ENCODE measurements at places on chromosomes 5 and 9.
A peak's percentile ranks its signal among the peaks of the same experiment; 100 is the strongest.

GRCh38 chr5:968881-969280 lies 39.7 kb upstream of the NKD2 start:
- DNase-seq: no peak

- no peak for DNase-seq
Observed at GRCh38 chr5:31333475-31333874, 140.0 kb downstream of the CDH6 start.

DNA sequence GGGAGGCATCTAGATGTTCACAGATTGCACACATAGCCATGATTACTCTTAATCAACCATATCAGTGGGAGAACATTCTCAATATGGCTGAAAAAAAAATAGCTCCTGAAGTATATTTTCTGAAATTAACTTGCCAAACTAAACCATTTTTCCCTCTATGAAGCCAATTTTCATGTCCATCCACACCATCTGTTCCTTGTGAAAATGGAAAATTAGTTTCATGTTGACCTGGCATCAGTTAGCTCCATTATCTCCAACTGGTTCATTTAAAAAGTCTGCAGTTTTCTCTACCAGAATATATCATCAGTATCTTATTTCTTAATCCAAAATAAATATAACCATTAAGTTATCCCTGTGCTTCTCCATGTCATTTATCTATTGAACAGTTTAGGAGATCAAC lies 138.8 kb upstream of the CDH10 start:
- no peak for DNase-seq

DNA sequence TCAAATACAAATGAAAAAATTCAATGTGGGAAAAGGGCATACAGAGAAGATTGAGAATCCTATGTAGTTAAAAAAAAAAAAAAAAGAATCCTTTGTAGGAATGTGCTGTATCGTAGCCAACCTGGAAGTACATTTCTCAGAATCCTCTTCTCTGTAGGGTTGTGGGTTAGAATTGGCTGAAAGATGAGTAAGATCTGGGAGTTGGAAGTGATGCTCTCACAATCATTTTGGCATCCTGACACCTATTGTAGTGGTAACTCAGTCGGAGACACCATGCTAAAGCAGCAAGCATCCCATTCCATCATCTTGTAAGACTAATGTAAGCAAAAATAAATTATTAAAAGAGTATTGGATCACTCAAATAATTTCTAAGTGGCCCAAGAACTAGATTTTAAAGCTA lies 30.6 kb downstream of the MRPL22 start:
- DNase-seq: no peak

DNA sequence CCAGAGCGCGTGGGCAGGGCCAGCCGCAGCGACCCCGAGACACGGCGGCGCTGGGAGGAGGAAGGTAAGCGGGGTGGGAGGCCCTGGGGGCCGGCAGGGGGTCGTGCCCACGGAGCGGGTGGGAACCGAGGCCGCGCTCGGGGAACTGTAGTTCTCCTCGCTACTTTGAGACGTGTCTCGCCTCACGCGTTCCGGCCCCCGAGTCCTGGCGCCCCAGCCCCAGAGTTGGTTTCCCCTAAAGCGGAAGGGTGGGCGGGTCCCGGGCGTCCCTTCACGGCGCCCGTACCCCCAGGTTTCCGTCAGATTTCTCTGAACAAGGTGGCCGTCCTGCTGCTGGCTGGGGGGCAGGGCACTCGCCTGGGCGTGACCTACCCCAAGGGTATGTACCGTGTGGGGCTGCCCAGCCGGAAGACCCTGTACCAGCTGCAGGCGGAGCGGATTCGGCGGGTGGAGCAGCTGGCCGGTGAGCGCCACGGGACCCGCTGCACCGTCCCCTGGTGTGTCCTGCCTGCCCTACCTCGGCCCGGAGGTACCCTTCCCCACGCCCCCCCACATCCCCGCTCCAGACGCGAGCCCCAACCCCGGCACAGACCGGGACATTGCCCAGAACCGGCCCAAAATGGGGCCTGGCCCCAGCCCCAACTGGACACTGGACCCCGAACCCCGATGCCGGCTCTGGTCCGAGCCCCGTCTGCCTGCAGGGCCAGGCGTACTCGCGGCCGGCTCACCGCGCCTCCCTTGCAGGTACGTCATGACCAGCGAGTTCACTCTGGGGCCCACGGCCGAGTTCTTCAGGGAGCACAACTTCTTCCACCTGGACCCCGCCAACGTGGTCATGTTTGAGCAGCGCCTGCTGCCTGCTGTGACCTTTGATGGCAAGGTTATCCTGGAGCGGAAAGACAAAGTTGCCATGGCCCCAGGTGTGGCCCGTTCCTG lies 709 bp downstream of the UAP1L1 start:
- peak; percentile 57 for DNase-seq

GRCh38 chr5:145072889-145073288 lies 762.3 kb downstream of the PRELID2 start:
- DNase-seq: no peak

GRCh38 chr9:111886983-111887718 lies 9.5 kb upstream of the UGCG start:
- no peak for DNase-seq

GRCh38 chr5:74261421-74261820 lies 379.1 kb downstream of the ENC1 start:
- DNase-seq: no peak

GRCh38 chr9:74800226-74800625 lies 87.5 kb downstream of the TRPM6 start:
- DNase-seq: no peak

DNA sequence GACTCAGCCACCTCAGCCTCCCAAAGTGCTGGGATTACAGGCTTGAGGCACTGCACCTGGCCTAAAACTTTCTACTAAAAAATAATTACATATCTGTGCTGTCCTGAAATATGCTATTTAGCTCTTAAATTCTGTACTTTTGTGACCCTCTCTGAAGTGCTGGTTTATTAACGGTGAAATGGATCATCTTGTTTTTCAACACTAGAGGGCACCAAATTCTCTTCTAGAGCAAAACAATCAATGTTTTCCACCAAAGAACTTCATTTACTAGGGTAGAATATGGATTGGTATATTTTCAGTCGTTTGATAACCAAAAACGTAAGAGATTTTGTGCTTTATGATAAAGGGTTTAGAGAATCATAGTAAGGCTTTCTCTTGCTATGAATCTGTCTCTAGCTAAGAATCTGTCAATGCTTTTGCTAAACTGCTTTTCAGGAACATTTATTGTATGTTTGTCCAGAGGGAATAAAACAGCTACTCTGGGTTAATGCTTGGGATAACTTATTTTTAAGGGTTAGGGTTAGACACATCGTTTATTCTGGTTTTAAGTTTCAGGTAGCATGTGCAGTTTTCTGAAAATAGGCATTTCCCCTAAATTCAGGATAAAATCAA lies 63.6 kb downstream of the RNF180 start:
- DNase-seq: peak; percentile 28

GRCh38 chr5:115022303-115022702 lies 147.4 kb downstream of the TRIM36 start:
- no peak for DNase-seq

- DNase-seq: no peak
Observed at GRCh38 chr9:89097219-89097618, 81.4 kb downstream of the SHC3 start.

DNA sequence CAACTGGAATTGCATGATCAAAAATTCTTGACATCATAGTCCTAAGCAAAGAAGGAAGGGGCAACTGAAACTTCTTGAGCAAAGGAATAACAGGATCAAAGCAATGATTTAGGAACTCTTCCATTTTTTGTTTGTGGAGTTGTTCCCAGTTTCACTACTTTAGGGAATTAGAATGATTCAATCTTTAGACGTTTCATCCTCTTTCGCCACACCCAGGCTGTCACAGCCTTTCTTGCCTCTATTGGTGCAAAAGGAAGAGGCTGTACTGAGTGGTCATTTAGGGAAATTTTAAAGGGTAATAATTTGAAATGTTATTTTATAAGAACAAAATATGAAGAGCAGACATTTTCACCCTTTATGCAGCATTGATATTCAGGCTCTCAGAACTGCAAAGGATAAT lies 1026.0 kb upstream of the ARRDC3 start:
- DNase-seq: no peak

DNA sequence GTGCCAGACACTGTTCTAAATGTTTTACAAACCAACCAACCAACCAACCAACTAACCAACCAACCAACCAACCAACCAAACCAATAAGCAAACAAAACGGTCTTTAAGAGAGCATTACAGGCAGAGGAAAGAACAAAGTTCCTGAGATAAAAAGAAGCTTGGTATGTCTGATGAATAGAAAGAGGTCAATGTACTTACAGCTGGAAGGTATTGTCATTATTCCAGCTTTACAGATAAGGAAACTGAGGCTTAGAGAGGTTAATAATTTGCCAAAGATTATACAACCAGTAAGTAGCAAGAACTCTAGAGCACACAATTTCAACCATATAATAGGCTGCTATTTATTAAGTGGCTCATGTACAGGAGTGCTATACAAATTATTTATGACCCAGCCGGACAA lies 29.6 kb downstream of the C9orf57 start:
- no peak for DNase-seq

GRCh38 chr9:224582-225520 lies 10.2 kb downstream of the DOCK8 start:
- peak; percentile 17 for DNase-seq

DNA sequence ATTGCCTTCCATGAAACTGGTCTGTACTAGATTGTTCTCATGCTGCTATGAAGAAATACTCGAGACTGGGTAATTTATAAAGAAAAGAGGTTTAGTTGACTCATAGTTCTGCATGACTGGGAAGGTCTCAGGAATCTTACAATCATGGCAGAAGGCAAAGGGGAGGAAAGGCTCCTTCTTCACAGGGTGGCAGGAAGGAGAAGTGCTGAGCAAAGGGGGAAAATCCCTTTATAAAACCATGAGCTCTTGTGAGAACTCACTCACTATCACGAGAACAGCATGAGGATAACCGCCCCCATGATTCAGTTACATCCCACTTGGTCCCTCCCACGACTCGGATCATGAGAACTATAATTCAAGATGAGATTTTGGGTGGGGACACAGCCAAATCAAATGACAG lies 163.2 kb downstream of the RFK start:
- DNase-seq: no peak

DNA sequence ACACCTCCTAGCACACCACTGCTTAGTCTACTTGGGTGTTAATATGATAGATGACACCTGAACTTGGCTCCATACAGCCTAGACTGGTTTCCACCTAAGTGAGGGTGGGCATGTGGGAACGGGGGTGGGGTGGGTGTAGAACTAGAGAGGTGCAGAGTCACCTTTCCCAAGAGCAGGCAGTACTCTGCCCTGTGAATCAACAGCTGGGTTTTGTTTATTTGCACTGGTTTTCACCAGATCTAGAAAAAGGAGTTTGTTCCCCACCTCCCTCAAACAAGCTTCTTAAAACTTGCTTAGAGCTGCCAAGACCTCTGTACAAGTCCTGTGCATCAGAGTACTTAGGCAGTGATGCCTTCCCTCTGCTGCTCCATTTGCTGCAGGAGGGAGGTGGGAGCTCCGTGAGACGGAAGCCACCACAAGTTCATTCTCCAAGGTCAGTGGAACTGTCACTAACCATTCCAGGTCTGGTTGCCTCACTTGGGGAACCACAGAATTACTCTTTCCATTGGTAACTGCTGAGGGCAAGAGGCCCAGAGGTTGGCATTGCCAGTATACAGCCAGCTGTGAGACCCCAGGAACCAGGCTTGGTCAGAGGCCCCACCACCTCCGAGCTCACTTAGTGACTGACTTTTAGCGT lies 163.5 kb downstream of the NR3C1 start:
- no peak for DNase-seq

- no peak for DNase-seq
Observed at GRCh38 chr5:127683008-127683407, 20.2 kb upstream of the CCDC192 start.

- no peak for DNase-seq
Observed at GRCh38 chr9:20650750-20651299, 28.5 kb upstream of the MLLT3 start.

- DNase-seq: no peak
Observed at GRCh38 chr5:2695200-2695891, 56.1 kb downstream of the IRX2 start.

DNA sequence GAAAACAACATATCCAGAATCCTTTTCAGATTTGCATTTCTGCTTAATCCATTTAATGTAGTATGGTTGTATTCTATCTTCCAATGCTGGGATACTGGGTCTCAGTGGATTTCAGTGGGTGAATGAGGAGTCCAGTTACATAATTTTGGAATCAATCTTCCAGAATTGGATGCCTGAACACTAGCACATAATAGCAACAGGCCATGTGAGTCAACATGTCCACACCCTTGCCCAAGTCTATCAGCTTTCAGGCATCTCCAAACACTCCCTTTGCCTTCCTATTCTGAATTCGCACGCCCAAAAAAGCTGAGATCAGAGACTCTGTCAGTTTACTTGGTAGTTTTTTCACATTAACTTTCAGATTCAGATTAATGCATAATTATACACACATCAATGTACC lies 202.6 kb downstream of the TSSK1B start:
- DNase-seq: no peak

DNA sequence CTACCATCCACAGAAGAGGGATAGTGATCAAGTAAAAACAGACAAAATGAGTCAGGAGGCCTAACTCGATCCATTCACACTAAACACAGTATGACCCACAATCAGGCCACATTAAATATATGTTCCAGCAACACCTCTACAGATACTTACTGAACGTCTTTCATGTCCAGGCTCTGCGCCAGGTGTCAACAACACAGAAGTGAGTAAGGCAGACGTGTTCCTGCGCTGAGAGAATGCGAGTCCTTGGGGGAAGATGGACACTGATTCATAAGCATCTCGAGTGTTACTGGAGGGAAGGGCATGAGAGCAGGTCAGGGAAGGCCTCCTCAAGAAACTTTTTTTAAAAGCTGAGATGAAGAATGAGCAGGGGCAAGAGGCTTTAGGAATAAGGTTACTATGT lies 164.3 kb upstream of the CLINT1 start:
- DNase-seq: no peak

GRCh38 chr5:124858612-124859011 lies 112.2 kb upstream of the ZNF608 start:
- no peak for DNase-seq

- DNase-seq: no peak
Observed at GRCh38 chr5:175711031-175711430, 53.2 kb downstream of the HRH2 start.

GRCh38 chr5:132025403-132025971 lies 14.0 kb upstream of the ACSL6 start:
- DNase-seq: no peak

DNA sequence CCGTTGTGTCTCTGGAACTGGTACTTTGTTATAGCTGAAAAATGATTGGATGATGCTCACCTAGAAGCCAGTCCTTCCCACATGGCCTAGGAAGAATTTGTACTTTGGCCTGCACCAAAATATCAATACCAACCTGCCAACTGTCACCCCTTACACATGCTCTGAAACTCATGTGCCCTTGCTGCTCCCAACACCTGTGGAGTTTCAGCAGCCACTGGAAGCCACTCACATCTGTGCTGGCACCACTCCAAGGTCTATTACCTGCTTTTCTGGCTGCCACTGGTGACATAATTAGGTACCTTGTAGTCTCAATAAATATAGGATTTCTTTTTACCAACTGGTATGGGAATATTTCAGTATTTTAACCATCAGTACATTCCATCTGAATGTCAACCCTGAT lies 363.6 kb downstream of the SH3GL2 start:
- no peak for DNase-seq

GRCh38 chr9:107586493-107586892 lies 96.9 kb upstream of the KLF4 start:
- DNase-seq: no peak
